ENCODE measurements at places on chromosomes 1 and 21.
A peak's percentile ranks its signal among the peaks of the same experiment; 100 is the strongest.

GRCh38 chr1:171256940-171257606, 8.8 kb downstream of the FMO1 start:
- no peak for DNase-seq

DNA sequence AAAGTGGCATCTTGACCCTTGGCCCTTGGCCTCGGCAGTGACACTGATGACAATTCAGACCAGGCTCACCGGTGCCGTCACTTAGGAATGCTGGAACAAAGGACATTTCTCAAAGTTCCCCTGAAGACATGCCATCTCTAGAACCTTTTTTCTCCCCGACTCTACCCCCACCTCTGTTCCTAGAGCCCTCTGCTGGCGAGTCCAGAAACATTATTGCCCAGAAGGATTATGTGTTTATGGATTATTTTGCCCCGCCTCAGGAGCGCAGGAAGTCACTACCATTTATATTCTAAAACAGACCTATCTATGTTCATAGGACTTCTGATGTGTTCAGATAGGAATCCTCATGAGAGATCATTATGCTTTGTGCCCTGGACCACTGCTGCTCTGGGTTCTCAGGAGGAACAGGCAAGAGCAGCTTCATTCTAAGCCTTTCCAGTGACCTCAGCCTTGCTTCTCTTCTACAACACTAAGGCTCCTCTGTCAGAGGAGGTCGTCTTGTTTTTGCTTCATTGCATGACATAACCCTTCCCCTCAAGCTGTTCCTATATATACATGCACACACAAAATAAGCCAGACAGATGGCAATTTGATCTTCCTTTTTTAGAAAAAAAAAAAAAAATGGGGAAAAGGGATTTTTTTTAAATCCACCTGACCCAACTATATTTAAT, 12.4 kb upstream of the SHISA4 start:
- no peak for DNase-seq

DNA sequence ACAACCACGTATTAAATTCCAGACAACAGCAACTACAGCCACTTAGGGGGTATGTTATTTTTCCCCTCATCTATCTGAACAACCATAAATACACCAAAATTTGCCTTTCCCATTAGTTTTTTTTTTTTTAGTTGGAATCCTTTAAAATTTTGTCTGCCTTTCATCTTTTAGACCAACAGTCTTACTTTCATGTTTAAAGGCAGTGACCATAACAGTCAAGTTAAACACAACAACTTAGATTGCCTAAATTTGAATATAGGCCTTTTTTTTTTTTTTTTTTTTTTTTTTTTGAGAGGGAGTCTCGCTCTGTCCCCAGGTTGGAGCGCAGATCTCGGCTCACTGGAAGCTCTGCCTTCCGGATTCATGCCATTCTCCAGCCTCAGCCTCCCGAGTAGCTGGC, 3.4 kb downstream of the GPBP1L1 start:
- DNase-seq = no peak

- DNase-seq = no peak
Measured at GRCh38 chr1:231023150-231023549, 16.9 kb downstream of the FAM89A start.

DNA sequence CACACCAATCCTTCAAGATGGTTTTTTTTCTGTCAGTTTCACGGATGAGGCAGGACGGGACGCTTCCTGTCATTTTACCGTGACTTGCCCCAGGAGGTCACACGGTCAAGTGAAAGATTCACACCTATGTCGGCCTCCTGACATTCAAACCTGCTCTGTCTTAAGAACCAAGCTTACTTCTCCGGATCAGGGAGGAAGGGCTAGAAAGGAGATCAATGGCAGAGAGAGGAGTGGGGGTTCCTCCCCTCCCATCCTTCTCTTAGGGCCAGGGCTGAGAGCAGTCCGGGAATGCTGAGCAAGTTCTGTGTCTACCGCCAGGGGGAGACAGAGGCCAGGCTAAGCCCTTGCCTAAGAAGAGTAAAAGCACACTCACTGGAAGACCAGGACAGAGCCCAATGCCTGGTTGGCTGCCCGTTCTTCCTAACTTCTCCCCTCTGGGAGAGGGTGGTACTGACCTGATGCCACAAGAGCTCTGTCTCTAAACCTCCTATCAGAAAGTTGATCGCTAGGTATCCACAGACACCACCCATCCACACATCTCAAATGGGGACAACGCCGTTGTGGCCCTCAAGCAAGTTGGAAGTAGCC, 1.1 kb upstream of the PPM1J start:
- DNase-seq = peak; percentile 91

GRCh38 chr1:178644308-178645120, 80.5 kb upstream of the RALGPS2 start:
- no peak for DNase-seq

- DNase-seq = peak; percentile 27
Measured at GRCh38 chr1:202952818-202953217, 5.3 kb downstream of the ADIPOR1 start.

DNA sequence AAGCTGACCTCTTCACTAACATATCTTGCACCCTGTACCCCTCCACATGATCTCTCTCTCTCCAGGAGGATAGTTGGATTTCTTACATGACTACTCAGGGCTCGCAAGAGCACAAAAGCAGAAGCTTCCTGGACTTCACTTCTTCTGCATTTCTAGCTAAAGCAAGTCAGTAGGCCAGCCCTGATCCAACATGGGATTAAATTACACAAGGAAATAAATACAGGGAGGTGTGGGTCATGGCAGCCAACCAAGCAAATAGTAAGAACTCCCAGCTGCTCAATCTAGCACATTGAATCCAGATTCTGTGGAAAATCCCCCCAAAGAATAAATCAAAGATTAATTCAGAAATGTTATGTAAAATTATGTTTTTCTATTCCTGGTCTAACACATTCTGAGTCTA, 33.3 kb downstream of the KLHDC7A start:
- no peak for DNase-seq

DNA sequence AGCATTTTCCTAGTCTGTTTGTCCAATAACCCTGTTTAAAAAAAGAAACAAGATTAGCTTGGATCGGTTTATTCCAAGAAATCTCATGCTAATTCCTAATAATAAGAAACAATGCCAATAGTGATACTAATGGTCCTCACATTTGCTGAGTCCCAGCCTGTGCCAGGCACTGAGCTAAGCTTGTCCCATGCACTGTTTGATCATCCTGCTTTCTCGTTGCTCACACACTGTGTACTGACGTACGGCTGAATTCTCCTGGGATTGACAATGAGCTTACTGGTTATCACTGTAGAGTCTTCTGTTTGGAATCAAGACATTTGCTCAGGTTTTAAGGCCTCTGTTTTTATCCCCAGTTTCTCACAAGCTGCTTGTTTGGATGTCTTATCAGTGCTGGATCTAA, 71.1 kb downstream of the CACNA1E start:
- no peak for DNase-seq

GRCh38 chr1:83113652-83114051, 885.3 kb downstream of the TTLL7 start:
- no peak for DNase-seq

DNA sequence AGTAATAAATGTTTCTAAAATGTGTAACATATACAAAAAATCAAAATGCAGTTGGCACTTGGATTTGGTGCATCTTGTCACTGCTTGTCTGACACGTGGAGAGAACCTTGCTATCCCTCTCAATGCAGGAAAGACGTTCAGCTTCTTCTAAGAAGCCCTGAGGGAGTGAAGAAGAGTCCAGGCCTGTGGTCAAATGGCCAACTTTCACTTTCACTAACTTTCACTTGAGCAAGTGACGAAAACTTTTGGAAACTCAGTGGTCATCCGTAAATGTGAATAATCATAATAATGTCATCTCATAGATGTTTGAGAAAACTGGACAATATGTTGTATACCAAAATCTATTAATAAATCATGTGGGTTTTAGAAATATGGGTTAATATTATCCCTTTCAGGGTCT, 61.9 kb downstream of the ERG start:
- no peak for DNase-seq

DNA sequence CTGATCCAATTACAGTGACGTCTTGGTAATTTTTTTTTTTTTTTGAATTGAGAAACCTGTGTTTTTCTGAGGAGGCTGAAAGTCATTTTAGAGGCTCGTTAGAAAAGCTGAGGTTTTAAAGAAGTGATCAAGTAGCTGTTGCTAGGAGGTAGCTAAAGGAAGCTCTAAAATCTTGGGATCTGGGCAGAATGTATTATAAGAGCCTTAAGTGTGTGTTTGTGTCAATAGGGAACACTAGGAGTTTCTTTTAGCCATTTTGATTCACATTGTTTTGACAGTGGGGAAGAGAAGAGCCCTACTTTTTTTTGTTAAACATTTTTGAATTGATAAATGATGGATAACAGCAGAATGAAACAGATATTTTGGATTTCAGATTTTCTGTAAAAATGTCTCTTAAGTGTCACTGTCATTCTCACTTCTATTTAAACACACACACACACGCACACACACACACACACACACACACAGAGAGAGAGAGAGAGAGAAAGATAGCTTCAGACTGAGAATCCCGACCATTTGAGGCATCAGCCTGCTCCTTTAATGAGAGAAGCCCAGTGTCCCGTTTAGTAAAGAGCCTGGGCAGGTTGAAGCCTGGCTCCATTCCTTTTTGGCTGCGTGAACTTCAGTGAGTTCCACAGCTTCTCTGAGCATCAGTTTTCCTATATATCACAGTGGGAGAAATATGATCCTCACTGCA, 79.1 kb upstream of the GPR88 start:
- DNase-seq = no peak

DNA sequence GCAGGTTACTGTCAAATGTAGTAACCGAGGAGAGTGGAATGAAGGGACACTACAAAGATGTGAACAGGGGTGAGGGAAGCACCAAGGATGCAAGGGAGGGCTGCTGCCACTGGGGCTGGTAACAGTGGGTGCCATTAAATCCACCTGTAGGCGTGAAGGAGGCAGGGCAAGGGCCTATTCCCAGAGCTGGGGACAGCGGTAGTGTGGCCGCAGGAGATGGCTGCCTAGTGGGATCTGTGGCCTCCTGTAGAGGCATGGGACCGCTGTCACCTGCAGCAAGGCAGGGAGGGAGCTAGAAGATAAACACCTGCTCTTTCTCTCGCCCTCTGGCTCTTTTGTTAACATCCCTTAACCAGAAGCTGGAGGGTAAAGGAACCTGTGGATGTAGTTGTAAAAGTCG, 80.5 kb upstream of the CNIH3 start:
- no peak for DNase-seq

DNA sequence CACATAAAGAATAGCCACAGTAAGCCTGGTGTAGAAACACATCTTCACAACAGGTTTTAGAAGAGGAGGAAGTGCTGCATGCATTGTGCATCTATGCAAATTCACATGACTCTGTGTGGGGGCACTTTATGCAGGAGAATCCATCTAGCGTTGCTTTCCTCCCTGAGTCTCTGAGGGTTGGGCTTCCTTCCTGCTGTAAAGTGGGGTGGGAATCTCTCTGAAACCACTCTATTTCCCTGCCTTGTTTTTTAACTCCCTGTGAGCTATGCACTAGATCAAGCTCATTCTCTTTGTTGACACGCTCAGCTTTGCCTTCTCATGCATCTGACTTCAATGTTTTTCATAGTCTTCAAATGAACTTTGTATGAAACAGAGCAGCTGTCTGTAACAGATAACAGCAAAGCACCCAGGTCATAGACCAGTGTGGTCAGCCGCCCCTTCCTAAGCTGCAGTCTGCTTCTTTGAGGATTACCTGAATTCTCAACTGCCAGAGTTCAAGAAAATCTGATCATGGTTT, 102.7 kb upstream of the DPH5 start:
- DNase-seq = no peak

DNA sequence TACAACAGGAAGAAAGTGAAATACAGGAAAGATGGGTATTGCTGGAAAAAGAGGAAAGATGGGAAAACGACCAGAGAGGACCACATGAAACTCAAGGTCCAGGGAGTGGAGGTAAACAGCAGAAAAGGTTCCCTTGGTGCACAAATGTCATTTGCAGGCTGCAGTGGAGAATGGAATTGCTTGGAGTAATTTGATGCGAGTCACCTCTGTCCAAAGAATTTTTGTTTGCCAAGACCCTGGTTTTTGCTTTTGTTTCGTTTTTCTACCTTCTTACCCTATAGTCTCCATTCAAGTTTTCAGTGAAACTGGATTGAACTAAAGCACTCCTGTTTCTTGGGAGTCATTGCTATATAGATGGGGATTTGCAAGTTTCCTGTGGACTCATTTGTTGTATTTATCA, 464.3 kb downstream of the CAMTA1 start:
- DNase-seq = no peak

GRCh38 chr21:35020902-35021301, 28.2 kb downstream of the RUNX1 start:
- DNase-seq = peak; percentile 24

GRCh38 chr1:77513839-77514763, 168.4 kb downstream of the ZZZ3 start:
- peak; percentile 85 for DNase-seq

DNA sequence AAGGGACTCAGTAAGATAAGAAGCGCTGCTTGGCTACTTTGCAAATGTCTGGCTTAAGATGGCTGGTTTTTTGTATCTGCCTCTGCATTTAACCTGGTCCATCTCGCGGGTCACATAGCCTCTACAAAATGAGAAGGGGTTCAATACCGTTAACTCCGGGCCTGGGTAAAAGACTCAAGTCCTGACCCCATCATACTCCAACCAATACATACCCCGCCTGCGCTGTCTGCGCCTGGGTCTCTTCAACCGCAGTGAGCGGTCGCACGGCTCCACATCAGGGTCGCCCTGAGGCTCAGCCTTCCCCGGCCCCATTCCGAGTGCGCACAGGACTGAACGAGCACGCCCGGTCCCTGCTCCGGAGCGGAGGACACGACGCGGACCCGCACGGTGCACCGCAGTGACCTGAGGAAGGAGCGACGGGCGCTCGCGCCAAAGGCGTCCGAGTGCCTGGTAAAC, 558 bp upstream of the PGD start:
- no peak for DNase-seq

DNA sequence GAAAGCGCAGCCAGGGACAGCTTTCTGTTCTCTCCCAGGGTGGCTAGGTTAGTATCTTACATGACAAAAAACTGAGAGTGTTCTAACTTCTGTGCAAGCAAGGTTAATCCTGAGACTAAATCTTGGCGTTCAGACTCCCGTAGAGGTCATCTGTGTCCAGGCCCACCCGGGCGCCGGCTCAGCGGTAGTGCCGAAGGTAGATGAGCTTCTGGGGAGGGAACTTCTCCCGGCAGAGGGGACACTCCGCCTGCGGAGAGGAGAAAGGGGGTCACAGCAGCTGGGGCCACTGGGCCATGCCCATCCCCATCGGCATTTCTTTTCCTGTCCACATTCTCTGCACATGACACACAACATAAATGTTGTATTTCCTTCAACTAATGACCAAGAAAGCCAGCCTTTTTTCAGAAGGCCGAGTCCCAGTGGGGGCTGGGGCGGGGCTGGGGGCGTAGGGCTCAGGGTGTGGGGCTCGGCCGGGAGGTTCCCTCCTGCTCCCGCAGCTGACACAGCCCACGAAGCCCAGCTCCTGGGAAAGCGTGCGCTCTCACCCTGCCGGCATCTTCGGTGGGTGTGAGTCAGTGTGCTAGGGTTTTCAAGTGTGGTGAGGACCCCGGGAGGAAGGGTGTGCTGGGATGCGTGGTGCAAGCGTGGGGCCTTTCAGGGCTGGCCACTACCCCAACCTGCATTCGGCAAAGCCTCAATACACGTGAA, 6.6 kb downstream of the PEX10 start:
- no peak for DNase-seq
